NB4 (cell line): ENCODE measurements at places on chromosomes 16 and 17.

GRCh38 chr17:37019117-37019740 lies 70.5 kb downstream of the AATF start:
- no peak for DNase-seq

DNA sequence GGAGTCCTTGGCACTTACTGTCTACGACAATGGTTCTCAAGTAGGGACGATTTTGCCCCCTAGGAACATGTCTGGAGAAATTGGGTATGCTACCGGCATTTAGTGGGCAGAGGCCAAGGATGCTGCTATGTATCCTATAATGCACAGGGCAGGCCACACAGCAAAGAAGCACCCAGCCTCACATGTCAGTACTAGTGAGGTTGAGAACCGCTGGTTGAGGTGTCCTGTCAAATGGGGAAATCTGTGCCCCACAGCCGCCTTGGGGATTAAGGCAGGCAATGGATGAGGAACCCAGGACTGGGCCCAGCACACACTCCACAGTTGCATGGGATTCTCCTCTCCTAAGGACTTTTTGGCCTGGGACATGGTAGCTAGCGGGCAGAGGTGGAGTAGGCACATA lies 86.7 kb upstream of the TOB1 start:
- no peak for DNase-seq

DNA sequence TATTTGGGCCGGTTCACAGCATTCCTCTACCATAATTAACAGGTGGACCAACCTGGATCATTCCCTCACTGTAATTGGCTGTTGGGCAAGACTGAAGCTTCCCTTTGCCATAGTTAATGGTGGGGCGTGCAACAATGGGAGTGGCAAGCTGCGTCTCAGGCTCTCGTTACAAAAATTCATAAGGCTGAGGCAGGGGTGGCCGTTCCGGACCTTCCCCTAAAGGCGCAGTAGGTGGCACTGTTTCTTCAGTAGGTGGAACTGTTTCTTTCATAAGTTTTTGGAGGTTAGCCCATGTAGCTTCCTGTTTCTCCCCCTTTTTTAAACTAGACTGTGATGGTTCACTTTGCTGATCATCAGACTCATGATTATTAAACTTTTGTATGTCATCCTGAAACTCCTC lies 17.0 kb upstream of the TMC5 start:
- no peak for DNase-seq

- no peak for DNase-seq
Observed at GRCh38 chr17:36722903-36723263, 121.5 kb downstream of the MRM1 start.

GRCh38 chr17:80795090-80795580 lies 196.5 kb upstream of the CHMP6 start:
- no peak for DNase-seq

DNA sequence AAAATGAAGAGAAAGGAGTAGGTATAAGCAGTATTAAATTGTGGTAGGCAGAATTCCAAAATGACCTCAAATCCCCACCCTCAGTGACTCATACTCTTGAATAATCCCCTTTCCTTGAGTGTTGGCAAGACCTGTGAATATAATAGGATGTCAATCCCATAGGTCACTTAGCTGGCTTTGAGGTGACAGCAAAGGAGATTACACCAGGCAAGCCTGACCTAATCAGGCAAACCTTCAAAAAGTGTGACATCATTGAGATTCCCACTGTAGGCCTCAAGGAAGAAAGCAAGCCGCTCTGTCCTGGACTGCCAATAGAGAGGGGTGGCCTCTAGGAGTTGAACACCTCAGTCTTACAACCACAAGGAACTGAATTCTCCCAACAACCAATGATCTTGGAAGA lies 535.2 kb downstream of the RBFOX1 start:
- no peak for DNase-seq

DNA sequence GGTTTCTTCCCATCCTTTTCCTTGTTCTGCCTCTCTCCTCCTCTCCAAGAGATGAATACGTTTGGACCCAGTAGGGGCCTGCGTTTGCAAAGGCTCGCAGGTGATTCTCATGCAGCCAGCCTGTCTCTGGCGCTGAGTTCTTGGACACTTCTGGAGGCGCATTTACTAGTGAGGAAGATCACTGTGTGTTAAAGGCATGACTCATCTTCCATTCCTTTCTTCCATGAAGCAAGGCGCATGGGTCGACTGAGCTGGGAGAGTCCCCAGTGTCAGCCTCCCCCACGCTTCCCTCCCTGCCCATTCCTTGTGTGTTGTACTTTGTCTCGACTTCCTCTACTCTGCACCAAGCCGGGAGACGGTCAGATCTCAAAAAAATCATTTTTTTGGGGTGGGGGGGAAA lies 159.9 kb upstream of the EEF2KMT start:
- DNase-seq, result no peak

- DNase-seq, result no peak
Observed at GRCh38 chr16:84667600-84668309, 19.4 kb downstream of the KLHL36 start.

DNA sequence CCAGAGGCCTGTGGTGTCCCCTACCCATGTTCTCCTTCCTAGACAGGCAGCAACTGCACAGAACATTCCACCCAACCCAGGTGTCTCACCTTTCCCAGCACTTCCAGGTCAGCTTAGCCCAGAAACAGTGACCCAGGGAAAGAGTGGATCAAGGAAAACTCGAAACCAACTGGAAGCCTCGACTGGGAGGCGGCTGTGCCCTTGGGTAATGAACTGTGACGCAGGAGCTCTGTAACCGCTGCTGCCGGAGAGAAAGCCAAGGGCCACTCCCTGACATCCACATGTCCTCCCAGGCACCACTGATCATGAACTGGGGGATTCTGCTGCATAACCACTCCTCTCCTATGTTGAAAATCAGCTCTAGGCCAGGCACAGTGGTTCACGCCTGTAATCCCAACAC lies 34.4 kb downstream of the WDR59 start:
- no peak for DNase-seq

DNA sequence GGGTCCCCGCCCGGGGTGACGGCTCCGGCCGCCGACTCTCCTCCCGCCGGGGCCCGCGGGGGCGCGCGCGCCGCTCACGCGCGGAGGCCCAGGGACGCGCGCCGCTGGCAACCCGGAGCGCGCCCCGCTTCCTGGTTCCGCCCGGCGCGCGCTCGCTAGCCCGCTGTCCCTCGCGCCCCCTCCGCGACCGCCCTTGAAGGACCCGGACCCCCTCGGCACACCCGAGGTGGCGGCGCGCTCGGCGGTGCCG lies at the start of gene STAT5B:
TSS of gene STAT5B (minus strand) at position 33 of the 250 bp plus-strand sequence. CDS start 44,264 bp downstream, outside the sequence.
- DNase-seq, result peak; percentile 80

- DNase-seq, result no peak
Observed at GRCh38 chr17:17500999-17501605, 4.9 kb upstream of the RASD1 start.

GRCh38 chr16:49216593-49216992 lies 65.0 kb downstream of the CBLN1 start:
- no peak for DNase-seq

GRCh38 chr16:77424871-77425604 lies 9.8 kb downstream of the ADAMTS18 start:
- no peak for DNase-seq
